ENCODE measurements at places on chromosomes 2 and 18.

- DNase-seq = no peak
Measured at GRCh38 chr2:202116691-202117090, 43.6 kb downstream of the KIAA2012 start.

DNA sequence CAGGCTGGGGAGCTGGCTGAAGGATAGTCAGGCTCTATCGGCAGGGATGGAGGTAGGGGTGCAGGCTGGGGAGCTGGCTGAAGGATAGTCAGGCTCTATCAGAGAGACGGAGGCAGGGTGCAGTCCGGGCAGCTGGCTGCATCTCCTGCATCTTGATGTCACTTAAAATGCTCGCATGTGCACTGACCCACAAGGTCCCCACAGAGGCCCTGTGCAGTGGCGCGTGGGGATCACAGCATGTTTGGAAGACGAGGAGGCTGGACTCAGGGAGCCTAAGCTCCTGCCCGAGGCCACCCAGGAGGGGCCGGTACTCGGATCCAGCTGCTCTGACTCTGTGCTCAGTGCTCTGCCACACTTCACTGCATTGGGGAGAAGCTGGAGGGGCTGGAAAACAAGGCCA, 189.0 kb upstream of the HDAC4 start:
- DNase-seq = no peak

DNA sequence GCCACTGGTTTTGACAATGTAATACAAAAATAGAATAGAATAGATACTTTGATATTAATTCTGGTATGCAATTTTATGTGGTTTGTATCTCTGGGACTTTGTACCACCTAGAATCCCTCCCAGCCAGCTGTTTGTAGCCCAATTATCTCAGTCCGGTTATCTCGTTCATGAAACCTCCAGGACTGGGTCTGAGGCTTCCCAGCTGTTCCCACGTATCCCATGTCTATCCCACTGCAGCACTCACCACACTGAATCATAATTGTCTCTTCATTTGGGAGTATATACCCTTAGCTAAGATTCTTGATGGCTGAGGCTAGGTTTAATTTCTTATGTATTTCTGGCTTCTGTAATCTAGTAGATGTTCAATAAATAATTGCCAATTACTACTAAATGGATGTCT, 104.4 kb upstream of the MAPRE2 start:
- DNase-seq = no peak

- DNase-seq = no peak
Measured at GRCh38 chr2:32464431-32464830, 107.6 kb downstream of the BIRC6 start.

DNA sequence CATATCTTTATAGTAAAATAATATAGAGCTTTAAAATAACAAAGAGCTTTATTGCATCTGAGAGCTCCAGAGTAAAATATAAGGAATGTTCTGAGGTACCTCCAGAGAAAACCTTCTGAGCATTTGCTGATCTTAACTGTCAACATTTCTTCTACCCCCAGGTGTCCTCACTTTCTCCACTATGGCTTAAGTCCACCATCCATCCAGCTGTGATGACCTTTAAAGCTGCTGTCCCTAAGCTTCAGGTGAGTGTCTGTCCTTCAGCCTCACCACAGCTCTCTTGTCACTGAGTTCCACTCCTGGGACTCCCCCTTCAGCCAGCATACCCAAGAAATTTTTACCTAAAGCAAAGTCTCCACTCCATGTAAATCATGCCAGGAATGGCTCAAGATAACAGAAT, 137.9 kb downstream of the MYO5B start:
- no peak for DNase-seq

DNA sequence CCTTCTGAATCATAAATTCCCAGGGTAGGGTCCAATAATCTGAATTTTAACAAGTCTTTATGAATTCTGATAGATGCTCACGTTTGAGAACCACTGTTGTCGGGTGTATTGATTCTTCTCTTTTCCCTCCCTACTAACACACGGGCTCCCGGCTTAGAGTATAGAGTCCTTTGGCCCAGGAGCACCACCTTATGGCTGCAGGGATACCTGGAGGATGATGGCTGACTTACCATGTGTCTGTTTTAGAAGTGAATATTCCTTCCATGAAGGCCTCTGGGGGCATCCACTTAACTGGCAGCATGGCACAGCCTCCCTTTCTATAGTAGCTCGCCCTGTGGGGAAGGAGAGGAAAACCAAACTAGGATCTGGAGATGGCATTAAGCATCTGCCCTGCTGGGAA, 91.7 kb downstream of the CLIP4 start:
- no peak for DNase-seq

DNA sequence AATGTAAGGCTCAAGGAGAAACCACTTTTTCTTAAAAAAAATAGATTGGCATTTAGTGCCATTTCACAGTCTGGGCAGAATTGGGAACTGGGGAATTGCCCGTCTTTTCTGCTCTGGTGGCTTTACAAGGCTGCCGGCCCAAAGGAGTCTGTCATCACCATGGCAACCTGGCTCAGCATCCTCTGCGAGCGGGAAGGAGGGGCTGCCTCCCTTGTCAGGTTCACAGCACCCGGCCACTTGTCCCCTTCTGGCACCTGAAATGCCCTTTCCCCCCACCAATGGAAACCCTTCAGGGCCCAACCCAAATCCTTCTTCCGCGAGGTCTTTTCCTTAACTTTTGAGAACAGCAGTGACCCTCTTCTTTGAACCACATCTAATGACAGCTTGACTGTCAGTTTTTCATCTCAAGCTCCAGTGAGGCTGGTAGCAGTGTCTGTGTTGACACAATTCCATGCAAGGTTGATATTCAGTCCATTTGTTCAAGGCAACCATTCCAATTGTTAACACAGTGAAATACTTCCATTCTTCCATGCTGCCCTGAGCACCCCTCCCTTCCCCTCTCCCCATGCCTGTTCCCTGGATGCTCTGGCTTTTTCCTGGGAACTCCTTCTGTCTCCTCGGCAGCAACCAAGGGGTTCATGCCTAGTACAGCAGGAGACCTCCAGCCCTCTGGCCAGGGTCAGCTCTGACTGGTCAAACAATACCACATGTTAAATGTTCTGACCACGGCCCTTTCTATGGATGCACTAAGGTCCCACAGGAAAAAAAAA, 79.6 kb downstream of the DNER start:
- no peak for DNase-seq

DNA sequence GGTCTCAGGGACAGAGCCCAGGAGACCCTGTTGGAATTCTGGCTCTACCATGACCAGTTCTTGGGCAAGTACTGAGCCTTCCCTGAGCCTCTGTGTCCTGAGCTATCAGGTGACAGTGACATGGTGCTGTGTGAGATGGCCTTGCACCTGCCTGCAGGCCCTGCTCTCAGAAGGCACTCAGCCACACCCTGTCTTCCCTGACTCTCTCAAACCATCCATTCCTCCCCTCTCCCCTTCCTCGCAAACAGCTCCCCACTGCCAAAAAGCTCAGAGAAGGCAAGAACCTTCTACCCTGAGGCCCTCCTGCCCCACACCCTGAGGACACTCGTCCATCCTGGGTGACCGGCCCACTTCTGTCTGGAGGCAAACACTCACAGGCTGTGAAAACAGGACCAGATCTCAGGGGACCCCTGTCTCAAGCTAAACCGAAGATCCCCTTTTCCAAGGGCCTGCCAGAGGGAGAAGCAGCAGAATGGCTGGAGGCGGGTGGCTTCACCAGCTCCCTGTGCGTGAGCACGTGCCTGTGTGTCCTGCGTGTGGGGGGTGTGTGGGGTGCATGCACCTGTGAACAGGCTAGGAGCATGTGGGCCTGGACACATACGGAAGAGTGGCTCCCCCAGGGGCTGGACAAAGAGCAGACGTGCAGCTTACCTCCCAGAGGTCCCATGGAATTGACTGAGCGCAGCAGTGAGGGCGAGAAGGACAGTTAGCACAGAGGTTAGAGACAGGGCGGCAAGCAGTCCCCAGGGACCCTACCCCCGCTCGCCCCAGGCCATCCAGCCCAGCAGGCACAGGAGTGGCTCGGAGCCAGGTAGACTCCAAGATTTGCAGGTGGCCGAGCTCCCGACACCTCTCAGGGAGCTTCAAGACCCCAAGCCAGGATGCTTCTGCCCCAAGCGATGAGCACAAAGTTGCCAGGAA, 53.9 kb downstream of the BIN1 start:
- no peak for DNase-seq

GRCh38 chr2:238099714-238100048, 459 bp upstream of the ESPNL start:
- no peak for DNase-seq

GRCh38 chr2:10990561-10991111, 78.9 kb downstream of the KCNF1 start:
- DNase-seq = no peak

DNA sequence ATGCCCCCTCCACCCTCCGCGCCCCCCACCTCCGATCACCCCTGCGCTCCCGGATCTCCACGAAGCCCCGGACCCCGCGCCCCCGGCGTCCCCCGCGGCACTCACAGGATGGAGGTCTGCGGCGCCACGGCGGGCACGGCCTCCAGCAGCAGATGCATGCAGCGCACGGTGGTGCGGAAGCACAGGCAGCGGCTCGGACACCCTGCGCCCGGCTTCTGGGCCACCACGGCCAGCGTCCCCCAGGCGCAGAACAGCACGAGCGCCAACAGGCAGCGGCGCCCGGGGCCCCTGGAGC, 217 bp downstream of the PXDN start:
- no peak for DNase-seq

DNA sequence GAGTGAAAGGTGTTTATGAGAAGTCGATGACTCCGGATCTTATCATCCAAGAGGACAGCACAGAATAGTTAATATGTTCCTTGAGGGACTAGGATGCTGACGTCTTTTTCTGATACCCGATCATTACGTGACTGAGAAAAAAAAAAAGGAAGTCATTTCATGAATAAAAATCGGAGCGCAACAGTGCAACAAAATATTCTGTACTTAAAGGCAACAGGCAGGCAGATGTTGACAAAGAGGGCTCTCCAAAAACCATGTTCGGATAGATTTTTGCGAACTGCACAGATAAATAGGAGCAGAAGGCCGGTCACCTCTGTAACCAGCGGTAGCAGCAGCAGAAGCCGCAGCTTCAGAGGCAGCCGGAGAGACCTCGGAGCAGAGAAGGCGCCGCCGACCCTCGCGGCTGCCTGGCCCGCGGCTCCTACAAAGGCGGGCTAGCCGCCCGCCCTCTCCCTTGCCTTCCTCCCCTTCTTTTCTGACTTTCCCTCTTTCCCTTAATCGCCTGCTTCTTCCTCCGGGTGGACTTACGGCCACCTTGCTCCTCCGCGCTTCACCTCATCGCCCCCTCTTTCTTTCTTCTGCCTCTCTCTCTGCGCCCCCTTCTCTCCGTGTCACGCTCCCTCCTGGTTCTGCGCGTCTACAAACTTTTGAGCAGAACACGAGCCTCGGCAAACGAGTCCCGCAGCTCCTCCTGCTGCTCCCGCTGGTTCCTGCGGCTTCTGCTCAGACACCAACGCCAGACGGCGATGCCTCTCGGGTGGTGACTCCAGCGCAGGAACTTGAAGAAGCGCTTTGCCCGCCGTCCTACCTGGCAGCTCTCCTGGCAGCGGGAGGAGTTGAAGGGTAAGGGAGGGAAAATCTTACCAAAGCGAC, at the start of gene ADCYAP1:
TSS of gene ADCYAP1 (plus strand) at position 654 of the 873 bp plus-strand sequence. CDS start 516 bp downstream, outside the sequence.
- no peak for DNase-seq

DNA sequence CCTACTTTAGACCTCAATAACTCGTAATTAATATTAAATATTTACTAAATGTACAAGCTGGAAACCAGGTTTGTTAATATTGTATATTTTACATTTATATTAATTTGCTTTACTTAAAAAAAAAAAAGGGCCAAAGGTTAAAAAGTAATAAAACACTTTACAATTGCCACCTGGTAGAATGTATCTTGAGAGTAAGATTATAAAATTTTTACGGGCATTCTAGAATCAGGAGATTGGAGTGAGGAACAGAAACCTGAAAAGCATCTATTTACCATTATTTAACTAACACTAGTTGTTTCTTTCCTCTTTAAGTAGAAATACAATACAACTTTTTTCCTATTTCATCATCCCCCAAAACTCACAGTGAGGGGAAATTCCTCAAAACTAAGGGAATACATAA, 15.6 kb upstream of the STRN start:
- no peak for DNase-seq

DNA sequence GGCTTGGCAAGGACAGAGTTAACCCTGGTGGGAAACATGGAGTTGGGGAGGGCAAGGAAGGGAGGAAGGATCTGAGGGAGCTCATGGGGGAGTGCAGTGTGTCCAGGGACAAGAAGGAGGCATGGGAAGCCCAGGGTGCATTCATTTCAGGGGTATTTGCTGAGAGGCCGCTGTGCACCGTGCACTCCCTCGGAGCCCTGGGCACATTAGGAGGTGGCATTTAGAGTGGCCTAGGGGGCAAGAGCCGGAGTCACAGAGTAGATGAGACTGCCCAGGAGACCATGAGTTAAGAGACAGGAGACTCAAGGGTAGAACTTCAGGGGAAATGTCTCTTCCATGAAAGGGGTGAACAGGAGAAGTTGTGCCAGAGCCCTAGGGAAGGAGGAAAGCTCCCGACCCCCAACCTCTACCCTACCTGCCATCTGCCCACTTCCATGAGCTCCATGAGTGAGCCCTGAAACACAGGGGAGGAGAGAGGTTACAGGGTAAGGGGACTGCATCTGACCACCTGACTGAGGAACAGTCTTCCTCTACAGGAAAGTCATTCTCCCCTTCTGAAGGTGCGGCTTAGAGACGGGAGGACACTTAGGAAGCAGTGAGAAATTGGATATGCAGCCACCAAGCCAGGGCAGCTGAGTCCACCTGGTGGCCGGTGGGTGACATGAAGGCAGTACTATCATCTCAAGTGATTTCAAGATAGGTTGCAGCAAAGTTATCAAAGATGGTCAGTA, 58.5 kb upstream of the COPS8 start:
- DNase-seq = peak; percentile 47

- no peak for DNase-seq
Measured at GRCh38 chr2:64941801-64942200, 47.4 kb upstream of the SLC1A4 start.

DNA sequence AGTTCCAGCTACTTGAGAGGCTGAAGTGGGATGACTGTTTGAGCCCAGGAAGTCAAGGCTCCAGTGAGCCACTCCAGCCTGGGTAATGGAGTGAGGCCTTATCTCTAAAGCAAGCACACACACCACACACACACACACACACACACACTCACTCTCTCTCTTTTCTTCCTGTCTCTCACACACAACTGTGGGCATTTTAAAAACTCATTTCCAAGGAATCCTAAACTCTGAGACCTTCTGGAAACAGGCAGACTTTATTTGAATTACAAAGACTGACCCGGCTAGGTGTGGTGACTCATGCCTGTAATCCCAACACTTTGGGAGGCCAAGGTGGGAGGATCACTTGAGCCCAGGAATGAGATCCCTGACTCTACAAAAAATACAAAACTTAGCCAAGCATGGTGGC, 21.3 kb downstream of the WDSUB1 start:
- DNase-seq = no peak

GRCh38 chr2:112879491-112880041, 31.4 kb upstream of the IL37 start:
- no peak for DNase-seq

GRCh38 chr2:119440873-119441272, 9.2 kb downstream of the TMEM37 start:
- DNase-seq = no peak

DNA sequence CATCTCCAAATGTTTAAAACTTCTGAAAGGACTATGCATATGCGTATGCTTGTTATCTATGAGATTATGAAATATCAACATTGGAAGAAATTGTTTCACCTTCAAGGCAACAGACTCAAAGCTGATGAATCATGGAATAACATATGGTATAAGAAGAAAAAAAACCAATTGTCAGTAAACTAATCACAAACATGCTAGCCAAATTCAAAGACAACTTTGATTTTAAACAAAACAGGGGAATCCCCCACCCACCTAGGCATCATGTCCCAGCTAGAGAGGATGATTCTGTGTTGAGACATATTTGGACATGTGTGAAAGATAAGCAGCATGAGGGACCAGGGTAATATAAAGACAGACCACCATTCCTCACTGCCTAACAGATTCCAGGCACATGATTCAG, 147.7 kb downstream of the WDPCP start:
- no peak for DNase-seq
